ENCODE measurements at places on chromosomes 12 and 14.

- no peak for DNase-seq
These were observed 31.8 kb upstream of the DNM1L start for GRCh38 chr12:32647275-32647674.

- no peak for DNase-seq
These were observed 25.2 kb downstream of the TCHP start for GRCh38 chr12:109925185-109925840.

GRCh38 chr12:49550693-49551252 lies 11.9 kb downstream of the KCNH3 start:
- DNase-seq = no peak

- no peak for DNase-seq
These were observed 14.9 kb upstream of the CCER1 start for GRCh38 chr12:90969851-90970250.

GRCh38 chr14:32250681-32251080 lies 47.6 kb upstream of the RNU6-8 start:
- no peak for DNase-seq

- no peak for DNase-seq
These were observed 373.6 kb downstream of the GLT1D1 start for GRCh38 chr12:129226851-129227250.

GRCh38 chr14:85542623-85543022 lies 12.7 kb downstream of the FLRT2 start:
- DNase-seq = no peak

DNA sequence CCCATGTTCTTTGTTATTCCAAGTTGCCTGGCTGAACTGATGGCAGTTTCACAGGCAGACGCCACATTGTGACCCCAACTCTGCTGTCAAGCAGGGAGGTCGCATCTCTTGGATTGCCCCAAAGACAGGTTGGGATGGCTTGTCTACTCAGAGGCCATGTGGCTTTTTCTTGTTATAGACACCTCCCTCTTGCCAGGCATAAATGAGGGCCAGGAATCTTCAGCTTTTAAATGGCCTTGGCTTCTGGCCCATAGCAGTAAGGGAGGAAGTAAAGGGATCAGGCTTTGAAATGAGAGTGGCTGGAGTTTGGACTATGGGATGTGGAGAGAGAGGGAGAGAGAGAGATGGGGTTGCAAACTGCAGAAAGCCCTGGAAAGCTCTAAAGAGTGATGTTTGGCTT lies 215.0 kb downstream of the TBX5 start:
- DNase-seq = no peak

DNA sequence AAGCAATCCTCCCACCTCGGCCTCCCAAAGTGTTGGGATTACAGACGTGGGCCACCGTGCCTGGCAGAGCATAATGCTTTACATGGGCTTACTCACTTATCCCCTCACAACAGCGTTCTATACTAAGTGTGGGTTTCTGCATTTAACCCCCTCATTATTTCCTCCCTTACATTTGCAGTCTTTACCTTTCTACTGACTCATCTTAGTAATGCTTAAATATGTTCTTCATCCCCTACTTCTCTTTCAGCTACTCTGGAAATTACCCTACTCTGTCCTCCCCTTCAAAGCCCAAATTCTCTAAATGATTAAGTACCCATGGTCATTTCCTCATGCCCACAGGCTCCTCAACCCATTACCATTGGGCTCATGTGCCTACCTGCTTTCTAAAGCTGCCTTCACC lies 40.7 kb downstream of the NKX2-1 start:
- DNase-seq = no peak

DNA sequence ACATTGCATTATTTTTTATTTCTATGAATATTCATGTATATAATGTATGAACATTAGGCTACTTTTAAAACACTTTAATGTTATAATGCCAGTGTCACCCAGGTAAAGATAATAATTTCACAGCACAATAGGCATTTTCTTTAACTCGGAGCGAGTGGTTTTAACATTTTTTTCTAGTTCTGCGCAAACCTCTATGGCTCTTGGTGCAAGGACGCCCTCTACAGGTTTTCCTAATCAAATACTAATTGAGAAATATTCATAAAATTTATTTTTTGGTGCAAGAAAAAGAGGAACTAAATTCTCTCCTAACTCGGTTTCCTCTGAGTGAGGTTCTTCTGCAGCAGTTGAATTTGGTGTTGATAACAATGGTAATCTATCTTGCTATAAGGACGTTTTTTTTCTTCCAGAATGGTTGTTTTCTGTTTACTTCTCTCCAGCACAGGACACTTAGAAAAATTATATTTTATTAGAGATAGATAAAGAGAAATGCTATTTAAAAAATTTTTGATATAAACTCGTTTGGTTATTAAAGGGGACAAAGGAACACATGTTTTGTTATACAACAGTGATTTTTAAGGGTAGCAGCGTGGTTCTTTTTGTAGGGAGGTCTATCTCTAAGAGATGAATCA lies 2.4 kb upstream of the WIF1 start:
- no peak for DNase-seq

- no peak for DNase-seq
These were observed 62.3 kb upstream of the EGLN3 start for GRCh38 chr14:34012978-34013720.

DNA sequence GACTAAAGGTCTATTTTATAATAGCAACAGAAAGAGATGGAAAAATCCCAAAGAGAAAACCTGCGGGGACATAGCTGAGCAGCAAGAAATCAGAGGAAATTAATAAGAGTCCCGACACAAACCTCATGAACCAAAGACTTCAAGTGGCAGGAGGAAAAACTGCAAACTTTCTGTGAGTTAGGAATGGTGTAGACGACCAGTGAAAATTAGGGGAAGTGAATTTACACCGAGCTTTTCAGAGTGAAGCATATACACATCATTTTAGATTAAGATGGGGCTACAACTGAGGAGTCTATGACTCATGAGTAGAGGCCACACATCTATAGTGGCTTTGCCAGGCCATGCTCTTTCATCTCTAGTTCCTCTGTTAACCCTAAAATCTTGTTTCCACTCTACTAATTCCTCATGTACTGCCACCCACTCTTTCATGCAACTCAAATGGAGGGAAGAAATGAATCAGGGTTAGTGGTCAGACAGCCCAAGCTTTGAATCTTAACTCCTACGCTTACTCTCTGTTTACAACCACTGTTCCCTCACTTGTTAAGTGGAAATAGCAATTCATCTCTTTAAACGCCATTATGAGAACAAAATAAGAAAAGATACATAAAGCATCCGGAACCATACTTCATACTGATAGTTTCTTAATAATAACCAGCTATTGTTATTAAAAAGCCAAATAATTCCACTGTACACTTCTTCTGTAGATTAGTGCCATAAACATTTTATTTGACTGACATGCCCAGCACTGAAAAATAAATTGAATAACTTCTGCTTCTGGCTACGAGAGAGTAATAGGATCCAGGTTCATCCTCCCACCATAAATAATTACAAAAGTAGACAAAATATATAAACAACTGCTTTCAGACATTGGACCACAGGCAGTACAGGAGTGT lies 219.3 kb downstream of the RMST start:
- no peak for DNase-seq

DNA sequence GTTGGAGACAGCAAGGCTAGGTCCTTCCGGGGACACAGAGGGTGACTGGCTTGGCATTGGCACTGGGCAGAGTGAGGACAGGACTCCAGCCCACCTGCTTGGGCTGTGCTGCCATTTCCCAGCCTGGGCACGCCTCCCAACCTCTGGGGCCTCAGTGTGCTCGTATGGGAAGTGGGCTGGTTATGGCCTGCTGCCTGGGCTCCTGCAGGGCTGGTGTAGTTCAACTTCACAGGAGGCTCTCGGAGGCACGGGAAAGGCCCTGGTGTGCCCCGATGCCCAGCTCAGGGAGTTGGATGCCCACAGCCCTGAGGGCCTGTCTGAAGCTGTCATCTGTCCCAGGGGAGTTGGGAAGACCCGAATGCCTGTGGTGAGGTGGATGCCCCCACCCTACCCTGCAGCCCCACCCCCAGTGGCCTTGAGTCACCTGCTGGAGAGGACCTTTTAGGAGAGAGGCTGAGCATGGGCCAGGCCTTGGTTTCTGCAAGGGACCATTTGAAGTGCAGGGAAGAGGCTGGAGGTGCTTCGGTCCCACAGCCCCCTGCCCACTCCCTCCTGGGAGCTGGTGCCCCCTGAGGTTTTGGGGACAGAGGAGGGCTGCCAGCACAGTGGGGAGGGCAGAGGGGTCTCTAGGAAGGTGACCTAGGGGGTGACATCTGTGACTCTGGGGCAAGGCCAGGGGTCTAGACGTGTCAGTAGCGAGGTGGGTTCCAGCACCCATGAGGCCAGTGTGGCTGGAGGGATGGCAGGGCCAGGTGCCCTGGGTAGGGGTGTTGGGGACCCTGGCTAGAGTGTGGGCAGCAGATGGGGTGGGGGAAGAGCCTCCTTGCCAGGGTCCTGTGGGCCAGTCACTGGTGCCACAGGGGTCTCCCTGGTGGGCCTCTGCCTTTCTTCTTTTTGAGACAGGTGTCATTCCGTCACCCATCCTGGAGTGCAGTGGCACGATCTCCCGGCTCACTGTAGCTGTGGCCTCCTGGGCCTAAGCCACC lies 9.1 kb downstream of the ULK1 start:
- no peak for DNase-seq

GRCh38 chr12:27555925-27556778 lies 32.1 kb downstream of the PPFIBP1 start:
- DNase-seq = no peak
